Frontal cortex (tissue), 4 donors: ENCODE measurements at places on chromosomes 5 and 9.

DNA sequence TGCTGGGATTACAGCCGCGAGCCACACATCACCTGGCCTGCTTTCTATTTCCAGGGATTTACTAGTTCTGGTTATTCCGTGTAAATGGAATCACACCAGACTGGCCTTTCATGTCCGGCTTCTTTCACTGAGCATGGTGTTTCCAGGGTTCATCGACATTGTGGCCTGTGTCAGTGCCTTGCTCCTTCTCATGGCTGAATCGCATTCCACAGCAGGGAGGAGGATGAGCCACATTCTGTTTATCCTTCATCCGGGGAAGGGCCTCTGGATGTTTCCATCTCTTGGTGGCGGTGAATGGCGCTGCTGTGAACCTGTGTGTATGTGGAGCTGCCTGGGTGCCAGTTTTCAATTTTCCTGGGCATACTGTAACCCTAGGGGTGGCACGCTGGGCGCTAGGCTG lies 58.7 kb upstream of the RNU6ATAC start:
- DNase-seq = no peak

DNA sequence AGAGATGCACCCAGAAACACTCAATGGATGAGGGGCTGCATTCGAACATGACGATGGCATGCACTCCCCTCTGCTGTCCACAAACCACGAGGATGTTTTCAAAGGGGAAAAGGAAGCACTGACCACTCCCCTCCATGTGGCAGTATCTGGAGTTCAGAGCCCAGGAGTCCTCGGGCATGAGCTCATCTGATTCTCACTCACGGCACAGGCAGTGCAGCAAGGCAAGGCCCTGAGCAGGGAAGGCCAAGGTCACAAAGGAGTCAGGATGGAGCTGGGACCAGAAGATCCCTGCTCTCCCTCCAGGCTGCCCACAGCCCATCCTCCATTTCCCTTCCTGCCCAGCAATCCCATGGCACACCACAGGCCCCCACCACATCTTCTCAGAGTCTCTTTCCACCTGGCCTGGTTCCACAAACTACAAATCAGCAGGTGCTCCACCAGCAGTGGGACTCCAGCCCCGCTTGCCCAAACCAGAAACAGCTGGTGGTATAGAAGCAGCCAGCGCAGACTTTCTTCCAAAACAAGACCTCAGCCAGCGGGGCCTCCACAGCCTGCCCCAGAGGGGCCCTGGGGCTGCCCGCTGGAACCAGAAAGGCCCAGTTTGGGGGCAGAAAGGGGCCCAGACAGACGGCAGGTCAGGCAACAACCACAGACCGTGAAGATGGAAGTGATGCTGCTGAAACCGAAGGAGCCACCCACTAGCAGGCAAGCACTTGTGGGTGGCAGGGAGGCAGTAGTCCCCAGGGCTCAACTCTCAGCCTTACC lies 12.2 kb downstream of the TNIP1 start:
- no peak for DNase-seq

GRCh38 chr9:85168412-85168811 lies 498.9 kb downstream of the NTRK2 start:
- DNase-seq = no peak

DNA sequence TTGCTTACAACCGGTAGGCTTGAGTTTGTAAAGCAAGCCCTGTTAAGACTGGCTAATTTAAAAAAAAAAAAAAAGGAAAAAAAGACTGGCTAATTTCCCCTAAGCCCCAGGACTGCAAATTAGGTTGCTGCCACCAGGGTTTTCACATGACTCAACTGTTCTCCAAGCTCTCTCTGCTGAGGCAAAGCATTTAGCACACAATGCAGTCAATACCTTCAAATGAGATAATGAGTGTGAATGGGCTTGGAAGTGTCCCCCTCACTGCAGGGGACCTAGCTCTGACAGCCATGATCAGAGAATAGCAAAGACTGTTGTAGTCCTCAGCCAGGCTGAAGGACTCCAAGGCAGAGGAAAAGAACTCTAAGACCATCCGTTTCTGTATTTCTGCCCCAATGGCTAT lies 42.8 kb upstream of the ZSWIM6 start:
- DNase-seq = no peak

DNA sequence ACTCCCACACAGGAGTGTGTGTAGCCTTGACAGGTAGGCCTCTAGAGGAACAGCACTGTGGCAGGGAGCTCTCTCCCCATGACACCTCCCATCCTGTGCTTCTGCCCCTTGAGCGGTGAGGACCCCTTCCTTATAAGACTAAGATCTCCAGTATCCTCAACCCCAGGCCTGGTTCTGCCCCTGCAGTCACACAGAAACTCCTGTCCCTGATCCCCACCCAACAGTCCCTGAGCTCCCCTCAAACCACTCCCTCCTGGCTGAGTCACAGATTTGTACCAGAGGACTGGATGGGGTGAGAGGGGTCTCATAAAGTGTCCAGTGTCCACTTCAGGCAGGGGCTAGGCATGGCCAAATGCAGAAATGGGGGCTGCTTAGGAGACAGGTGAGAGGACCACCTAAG lies 47.8 kb upstream of the CDKN2AIPNL start:
- DNase-seq = no peak

GRCh38 chr5:132812781-132813598 lies at the start of gene SOWAHA:
SOWAHA (plus strand) TSS chr5:132813302; CDS start chr5:132813622, 320 bp downstream.
- no peak for DNase-seq

- no peak for DNase-seq
Measured at GRCh38 chr5:58087123-58087522, 372.8 kb downstream of the PLK2 start.

- DNase-seq = no peak
Measured at GRCh38 chr5:89712134-89712700, 697.3 kb downstream of the CETN3 start.
